T-helper 2 cell treated with Interferon-gamma antibody and Interleukin-4, amounts not matched to agents 5 μg/mL and 100 μg/mL, for 36 hours (primary cell): ENCODE measurements at places on chromosomes 11 and 22.

DNA sequence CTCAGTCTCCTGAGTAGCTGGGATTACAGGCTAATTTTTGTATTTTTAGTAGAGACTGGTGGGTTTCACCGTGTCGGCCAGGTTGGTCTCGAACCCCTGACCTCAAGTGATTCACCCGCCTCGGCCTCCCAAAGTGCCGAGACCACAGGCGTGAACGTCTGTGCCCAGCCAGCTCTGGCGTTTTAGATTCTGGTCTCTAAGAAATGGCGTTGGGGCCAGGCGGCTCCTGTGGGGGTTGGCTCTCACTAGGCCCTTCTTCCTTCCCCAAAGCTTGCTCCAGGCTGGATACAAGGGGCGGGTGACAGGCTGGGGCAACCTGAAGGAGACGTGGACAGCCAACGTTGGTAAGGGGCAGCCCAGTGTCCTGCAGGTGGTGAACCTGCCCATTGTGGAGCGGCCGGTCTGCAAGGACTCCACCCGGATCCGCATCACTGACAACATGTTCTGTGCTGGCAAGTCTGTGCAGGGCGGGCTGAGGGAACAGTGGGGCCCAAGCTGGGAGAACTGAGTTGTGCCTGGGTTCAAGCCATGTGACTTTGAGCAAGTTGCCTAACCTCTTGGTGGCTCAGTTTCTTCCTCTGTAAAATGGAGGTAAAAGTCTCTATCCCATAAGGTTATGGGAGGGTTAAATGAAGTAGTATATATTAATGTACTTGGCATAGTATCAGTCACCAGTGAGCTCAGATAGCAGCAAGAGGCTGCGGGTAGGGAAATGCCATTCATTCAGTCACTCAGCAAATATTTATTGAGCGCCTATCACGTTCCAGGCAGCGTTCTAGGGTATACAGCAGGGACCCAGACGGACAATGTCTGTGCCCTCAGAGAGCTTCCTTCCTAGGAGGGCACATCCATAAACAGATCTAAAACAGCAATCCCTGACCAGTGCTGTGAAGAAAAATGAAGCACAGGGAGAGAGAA is 10.4 kb downstream of the F2 start:
- DNase-seq = no peak

GRCh38 chr22:37973271-37974170 is 10.8 kb downstream of the SOX10 start:
- DNase-seq = no peak

DNA sequence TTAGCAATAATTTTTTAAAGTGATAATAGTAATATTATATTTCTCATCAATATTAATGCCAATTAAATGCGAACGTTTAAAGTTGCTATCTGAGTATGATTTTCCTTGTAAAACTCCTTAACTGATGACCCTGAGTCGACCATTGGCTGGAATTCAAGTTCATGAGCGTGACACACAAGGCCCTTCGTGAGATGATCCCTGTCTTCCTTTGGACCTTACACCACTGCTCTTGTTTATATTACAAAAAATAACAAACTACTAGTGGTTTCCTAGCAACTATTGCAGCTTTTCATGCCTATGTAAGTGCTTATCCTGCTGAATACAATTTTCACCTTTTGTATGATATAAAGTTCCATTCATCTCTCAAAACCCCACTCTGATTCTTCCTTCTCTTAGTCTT is 752.9 kb downstream of the CNTN5 start:
- no peak for DNase-seq

GRCh38 chr11:85774256-85775101 is 36.5 kb downstream of the SYTL2 start:
- no peak for DNase-seq

DNA sequence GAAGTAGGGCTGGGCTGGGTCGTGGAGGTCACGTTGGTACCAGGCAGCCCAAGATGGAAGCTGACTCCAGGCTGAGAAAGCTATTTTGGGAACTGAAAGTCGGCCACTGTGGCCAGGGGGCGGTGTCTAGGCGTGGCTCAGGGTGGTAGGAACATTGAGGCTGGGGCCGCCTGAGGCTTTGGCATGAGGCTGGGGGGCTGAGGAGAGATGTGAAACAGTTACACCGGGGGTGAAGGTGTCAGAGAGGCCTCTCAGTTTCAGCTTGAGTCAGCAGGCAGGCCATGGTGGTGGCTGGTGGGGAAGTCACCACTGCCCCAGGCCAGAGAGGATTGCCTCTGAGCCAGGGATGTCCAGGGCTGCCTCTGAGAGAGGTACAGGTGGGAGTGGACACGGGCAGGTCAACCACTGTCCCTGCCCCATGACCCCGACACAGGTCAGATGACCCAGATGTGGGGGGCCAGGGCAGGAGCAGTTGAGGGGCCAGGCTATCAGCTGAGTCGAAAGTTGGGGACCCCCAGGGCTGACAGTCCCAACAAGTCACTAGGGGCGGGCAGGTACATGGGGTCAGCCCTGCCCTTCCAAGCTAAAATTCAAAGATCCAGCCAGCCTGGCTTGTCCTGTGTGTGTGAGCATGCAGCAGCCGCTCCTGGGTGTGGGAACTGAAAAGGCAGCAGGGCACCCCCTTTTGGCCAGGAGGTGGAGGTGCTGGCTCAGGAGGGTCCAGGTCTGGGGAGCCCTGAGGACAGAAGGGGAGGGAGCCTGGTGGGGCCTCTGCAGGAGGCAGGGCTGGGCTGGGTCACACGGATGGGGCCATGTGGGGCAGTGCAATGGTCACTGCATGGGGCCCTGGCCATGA is 7.2 kb downstream of the KCNK7 start:
- DNase-seq = peak; percentile 82

DNA sequence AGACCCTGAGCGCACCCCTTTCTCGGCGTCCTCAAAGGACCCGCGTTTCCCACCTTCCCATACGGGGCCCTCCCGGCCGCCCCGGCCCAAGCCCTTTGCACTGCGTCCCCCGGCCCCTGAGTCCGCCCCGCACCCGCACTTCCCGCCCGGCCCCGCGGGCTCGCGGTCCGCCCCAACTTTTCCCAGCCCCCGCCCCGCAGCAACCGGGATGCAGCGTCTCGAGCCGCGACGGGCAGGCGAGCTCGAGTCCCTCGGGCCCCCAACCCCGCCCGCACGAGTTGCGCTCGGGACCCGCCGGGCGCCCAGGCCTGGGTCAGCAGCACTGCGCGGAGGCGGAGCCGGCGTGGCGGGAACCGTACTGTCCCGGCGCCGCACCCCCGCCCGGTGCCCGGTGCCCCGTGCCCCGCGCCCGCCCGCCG is 371 bp downstream of the SMCO4 start:
- no peak for DNase-seq

DNA sequence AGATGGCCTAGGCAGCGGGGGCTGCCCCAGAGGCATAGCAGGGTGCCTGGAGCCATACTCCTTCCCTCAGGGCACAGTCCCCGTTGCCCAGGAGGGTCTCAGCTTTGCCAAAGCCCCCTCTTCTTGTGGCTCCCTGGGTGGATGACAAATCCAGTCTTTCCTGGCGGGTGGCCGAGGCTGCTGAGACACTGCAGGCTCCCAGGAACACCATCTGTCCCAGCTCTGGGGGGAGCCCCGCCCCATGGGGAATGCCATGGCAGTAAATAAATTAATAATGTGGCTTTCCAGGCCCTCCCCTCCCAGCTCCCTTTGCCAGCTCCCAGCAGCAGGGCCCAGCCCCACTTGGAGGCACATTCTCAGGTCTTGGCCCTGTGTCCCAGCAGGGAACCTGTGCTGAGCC is 45.0 kb downstream of the PDE2A start:
- DNase-seq = no peak

DNA sequence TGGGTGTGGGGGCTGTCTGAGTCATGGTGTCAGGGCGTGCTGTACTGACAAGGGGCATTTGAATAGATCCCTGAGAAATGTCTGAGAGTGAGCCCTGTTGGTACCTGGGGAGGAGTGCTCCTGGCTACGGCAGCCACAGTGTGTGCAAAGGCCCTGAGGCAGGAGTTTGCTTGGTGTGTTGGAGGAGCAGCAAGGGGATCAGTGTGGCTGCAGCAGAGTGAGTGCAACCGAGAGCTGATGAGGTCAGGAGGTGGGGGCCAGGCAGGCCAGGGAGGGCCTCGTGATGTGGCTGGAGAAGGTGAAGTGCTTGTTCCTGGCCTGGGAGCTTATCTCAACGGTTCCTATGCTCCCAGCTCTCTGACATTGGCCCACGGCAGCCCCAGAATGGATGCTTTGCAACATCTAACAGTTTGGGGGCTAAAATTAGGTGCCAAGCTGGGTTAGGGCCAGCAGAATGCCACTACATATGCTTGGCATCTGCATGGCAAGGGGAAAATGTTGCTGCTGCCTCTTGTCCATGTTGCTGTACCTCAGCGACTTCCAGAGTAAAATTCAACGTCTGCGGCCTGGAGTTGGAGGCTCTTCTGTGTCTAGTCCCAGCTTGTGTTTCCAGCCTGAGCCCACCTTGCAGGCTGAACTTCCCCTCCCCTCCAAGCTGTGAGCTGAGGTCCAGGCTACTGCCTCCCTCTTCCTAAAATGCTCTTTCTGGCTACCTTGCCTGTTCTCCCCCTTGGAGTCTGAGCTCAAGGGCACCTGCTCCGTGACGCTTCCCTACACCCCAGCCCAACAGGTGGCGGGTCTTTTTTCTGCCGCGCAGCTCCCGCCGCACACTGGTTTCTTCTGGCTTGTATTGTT is 48.2 kb upstream of the MYEOV start:
- no peak for DNase-seq

GRCh38 chr11:69013009-69013951 is at the start of gene MRGPRF:
Gene MRGPRF (minus strand): TSS chr11:69013246. CDS start chr11:69009901, 3,345 bp downstream.
- DNase-seq = no peak

DNA sequence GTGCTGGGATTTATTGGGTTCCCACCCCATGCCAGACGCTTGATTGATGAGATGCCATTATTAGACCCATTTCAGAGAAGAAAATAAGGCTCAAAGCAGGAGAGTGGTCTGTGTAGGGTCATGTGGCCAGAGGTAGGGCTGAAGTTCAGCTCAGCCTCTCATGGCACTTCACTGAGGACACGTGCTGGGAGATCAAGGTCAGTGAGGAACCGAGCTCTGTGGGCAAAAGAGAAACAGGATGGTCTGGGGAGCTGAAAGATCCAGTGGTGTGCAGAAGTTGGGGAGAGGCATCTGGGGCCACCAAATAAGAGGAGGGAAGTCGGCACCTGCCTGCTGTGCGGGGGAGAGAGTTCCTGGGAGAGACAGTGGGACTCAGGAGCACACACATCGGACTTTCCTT is 19.6 kb downstream of the RHOD start:
- no peak for DNase-seq

GRCh38 chr11:17275400-17276235 is 921 bp upstream of the NUCB2 start:
- no peak for DNase-seq
